Stimulated activated CD8-positive, alpha-beta memory T cell treated with anti-CD3 and anti-CD28 coated beads, Interleukin-7, amount 100 ng/mL, for 1 hour (primary cell): ENCODE measurements at places on chromosomes 1 and 21.

DNA sequence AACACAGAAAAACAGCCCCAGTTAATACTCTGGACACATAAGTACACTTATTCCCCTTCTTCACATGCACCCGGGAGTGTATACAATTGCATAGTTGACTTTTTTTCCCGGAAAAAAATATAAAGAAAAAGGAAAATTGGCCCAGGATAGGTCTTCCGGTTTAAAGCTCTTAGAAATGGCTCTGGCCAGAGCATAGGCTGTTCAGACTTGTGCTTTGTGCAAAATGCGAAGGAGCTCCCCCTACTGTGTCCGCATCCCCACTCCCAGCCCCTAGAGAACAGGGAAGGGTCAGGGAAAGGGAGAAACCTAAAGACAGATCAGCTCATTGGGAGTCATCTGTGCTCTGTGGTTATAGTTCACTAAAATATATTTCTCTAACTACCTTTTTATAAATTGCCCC, 5.5 kb upstream of the MTMR11 start:
- DNase-seq, result no peak

DNA sequence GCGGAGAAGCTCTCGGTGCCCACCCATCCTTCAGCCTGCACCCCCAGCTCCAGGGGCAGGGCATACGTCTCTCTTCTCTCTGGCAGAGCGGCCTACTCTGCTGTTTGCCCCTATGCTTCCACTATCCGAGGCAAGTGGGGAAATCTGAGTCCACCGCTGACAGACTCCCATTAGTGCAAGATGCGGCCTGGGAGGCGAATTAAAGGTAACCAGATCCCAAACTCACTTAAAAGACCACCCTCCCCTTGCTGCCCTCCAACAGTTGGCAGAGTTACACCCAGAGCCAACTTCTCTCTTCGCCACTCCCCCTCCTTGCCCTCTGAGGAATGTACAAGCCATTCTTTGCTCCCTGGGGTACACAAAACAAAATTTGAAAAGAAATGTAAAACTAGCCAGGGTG, 6.4 kb downstream of the FOXD3 start:
- no peak for DNase-seq

- no peak for DNase-seq
Measured at GRCh38 chr1:166031932-166032571, 134.7 kb downstream of the FAM78B start.

- DNase-seq, result no peak
Measured at GRCh38 chr1:80656014-80656636, 1144.6 kb upstream of the ADGRL2 start.

DNA sequence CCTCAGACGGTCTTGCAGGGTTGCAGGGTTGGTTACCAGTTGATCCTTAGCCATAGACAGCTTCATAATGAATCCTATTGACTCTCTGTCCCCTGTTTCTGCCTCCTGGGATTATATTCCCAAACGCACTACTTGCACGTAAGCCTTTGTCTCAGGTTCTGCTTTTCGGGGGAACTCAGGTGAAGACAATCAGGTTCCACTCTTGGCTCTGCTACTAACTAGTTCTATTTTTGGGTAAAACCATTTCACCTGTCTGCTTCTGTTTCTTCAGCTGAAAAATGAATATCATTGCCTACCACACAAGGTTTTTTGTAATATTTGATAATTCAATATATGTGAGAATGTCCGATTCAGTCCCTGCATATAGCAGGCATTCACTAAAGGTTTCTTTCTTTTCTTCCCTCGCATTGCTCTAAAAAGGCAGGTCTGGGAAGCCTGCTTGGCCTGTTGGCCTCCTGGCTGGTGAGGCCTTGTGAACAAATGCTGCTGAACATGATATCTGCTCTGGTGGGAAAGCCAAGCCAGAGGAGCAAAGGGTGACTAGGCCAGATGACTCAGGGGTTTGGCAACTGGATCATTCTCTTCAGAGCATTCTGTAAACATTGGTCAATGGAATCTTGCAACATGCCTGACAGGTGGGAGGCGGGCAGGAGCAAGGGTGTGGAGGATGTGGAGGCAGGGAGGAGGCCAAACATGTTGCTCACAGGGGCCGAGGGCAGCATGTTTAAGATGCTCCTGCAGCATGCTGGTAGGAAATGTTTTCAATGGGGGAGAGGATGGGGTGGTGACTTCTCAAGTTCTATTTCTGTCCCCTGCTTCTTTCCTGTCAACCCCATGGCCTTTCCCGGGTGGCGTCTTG, 23.8 kb downstream of the IER5 start:
- no peak for DNase-seq

- DNase-seq, result no peak
Measured at GRCh38 chr1:79726911-79727310, 720.4 kb upstream of the ADGRL4 start.

- no peak for DNase-seq
Measured at GRCh38 chr1:168561989-168562388, 14.4 kb upstream of the XCL1 start.

- no peak for DNase-seq
Measured at GRCh38 chr1:62476525-62477219, 39.8 kb downstream of the USP1 start.

- DNase-seq, result no peak
Measured at GRCh38 chr1:65209005-65209885, 61.2 kb downstream of the AK4 start.

GRCh38 chr1:65224681-65225091, 76.7 kb downstream of the AK4 start:
- no peak for DNase-seq

DNA sequence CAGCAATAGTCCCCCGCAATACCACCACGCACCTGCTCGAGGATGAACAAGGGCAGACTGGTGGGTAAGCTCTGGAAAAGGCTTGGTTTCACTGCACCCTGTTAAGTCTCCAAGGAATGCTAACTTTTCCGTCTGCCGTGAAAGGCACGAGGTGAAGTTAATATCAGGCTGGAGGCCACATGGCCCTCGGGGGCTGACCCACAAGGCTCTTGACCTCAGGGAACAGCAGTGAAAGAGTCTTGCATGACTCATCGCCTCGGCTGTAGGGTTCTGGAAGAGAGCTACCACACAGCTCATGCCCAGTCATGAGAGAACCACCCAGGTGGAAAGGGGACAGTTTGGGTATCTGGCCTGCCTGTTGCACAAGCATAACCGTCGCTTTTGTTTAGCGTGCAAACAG, 24.7 kb downstream of the SCCPDH start:
- DNase-seq, result no peak

- DNase-seq, result no peak
Measured at GRCh38 chr1:167463875-167464575, 54.3 kb downstream of the CD247 start.

DNA sequence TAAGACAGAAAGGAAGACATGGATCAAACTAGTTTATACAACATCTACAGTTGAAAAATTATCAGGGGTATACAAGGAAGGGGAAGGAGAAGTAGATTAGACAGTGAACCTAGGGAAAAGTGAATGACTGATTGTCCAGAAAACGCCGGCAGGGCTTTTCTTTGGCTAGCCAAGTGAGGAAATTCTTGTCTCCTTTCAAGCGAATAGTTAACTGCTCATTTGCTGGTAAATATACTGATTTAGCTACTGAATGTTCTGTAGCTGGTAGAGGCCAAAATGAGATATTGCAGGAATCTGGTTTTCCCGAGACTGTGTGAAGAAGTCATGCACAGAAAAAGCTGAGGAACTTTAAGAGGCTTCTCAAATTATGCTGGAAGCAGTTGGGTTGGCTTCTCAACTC, 128.5 kb upstream of the ZNHIT6 start:
- no peak for DNase-seq

DNA sequence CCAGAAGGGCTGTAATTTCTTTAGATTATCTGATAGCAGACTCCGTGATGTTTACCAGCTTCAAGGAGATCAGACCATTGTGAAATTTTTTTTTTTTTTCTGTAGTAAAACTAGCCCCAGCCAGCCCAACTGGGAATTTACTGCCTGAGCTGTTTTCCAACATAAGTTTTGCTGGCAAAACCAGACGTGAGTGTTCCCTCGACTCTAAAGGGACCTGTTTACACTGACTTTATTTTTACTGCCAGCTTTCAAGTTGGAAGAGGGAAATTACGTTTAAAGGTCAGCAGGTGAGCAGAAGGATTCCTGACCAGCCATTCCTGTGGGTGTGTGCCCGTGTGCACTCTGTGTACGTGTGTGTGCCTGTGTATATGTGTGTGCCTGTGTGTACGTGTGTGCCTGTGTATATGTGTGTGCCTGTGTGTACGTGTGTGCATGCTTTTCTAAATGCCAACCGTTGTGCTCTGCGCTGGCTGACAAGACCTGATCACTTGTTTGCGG, 374 bp downstream of the MAB21L3 start:
- DNase-seq, result no peak

DNA sequence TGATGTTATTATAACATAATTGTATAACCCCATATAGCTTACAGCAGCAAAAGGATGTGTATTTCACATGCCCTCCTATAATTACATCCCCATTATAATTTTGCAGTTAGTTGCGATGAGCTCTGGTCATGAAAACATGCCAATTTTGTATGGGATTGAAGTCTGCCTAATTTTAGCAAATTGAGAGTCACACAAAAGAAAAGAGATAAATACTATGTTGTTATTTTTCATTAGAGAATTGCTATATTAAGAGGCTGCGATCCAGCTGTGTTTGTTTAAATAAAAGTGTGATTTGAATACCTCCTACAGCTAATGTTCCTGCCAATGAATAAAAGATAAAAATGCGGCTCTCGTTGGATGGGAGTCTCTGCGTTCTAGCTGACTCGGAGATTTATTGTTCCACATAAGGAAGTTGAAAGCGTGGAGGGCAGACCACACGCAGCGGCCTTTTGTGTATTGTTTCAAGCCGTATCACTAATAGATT, 461.0 kb upstream of the NFIA start:
- DNase-seq, result no peak

GRCh38 chr1:223358826-223359225, 5.2 kb downstream of the SUSD4 start:
- no peak for DNase-seq

GRCh38 chr1:108059945-108060344, 95.0 kb upstream of the VAV3 start:
- no peak for DNase-seq

- DNase-seq, result no peak
Measured at GRCh38 chr1:155166051-155166470, 7.0 kb downstream of the KRTCAP2 start.

DNA sequence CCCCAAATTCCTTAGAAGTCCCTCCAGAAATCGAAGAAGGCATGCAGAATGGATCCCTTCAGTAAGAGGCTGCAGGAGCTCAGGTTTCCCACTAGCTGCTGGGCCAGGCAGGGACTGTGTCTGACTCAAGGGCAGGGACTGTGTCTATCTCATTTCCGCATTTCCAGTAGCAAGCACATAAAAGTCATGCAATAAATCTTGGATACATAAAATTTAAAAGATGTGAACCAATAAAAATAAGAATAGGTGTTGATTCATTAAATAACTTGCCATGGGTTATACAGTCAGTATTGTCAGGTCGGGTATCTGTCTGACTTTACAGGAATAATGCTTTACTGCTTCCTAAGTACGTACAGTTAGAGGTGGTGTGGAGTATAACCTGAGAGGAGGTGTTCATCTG, 15.2 kb downstream of the PM20D1 start:
- DNase-seq, result no peak

- DNase-seq, result no peak
Measured at GRCh38 chr1:44327679-44328491, 27.2 kb downstream of the ERI3 start.

- DNase-seq, result no peak
Measured at GRCh38 chr1:218939095-218939494, 234.6 kb upstream of the LYPLAL1 start.

GRCh38 chr1:217867446-217867995, 236.4 kb downstream of the SPATA17 start:
- DNase-seq, result no peak

- DNase-seq, result no peak
Measured at GRCh38 chr21:41770901-41771624, 4.2 kb upstream of the RIPK4 start.

GRCh38 chr1:109391157-109391556, 6.6 kb downstream of the SORT1 start:
- no peak for DNase-seq

DNA sequence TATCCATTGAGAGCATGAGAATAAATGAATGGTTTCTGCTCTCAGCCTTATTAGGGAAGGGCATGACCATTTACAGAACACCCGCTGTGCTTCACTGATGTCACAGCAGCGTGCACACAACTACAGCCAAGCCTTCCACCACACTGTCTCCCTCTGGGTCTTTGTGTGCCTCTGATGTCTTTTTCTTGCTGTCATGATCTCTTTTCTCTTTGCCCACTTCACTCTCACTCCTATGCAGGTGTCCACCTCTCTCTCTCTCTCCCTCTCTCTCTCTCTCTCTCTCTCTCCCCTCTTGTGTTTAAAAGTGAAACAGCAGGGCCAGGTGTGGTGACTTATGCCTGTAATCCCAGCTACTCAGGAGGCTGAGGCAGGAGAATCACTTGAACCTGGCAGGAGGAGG, 232.5 kb upstream of the JUN start:
- no peak for DNase-seq

DNA sequence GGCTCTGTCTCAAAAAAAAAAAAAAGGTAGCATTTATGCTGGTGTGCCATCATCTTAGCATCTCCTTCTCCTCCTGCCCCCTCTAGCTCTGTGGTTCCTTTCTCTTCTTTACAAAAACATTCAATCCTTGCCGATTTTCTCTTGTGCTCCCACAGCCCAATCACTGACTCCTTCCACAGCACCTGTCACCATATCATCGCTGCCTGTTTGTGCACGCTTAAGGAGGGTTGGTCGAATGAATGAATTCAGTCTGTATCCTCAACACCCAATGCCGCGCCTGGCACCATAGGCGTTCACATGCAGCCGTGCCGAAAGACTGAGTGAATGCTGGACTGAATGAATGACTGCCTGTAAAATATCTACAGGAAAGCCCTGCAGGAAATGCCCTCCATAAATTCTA, 7.9 kb downstream of the RNU5D-1 start:
- DNase-seq, result no peak

DNA sequence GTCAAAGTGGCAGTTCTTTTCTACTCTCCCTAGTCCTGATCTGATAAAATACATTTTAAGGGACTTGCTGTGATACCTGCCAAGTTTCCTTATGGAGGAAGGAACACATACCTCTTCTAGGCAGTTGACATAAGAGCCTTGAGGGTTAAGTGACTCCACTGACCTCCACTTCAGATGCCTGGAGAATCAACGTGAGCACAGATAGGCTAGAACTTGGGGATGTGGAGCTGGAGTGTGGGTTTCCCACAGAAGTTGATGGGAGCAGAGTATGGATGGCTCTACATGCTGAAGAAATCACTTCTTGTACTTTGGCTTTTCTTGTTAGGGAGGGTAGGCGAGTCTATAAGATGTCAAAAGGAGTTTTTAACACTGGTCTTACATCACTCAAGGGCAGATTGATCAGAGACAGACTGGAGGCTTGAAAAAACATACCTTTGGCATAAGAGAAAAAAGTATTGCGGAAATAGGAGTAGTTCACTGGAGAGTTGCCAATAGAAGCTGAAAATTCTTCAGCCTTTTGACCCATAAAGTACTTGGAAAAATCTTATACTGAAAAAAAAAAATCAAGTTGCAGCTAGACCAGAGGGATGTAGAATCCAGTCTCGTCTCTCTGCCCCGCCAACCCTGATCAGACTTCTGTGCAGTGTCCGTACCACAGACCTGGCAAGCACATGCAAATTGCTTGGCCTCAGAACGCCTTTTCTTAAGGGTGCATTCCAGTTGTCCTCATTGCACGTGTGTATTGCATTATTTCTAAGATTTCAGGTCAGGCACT, 5.5 kb downstream of the RHOU start:
- DNase-seq, result no peak
